ENCODE measurements at places on chromosomes 11 and 22.

DNA sequence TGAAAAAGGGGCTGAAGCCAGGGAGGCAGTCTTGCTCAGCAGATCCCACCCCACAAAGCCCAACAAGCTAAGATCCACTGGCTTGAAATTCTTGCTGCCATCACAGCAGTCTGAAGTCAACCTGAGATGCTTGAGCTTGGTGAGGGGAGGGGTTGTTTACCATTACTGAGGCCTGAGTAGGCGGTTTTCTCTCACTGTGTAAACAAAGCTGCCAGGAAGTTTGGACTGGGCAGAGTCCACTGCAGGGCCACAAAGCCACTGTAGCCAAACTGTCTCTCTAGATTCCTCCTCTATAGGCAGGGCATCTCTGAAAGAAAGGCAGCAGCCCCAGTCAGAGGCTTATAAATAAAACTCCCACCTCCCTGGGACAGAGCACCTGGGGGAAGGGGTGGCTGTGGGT lies 746.1 kb upstream of the LRRC4C start:
- DNase-seq: no peak

- no peak for DNase-seq
Observed at GRCh38 chr22:29224121-29224858, 18.6 kb downstream of the EMID1 start.

GRCh38 chr22:46071451-46072109 lies 78.7 kb upstream of the PPARA start:
- no peak for DNase-seq

DNA sequence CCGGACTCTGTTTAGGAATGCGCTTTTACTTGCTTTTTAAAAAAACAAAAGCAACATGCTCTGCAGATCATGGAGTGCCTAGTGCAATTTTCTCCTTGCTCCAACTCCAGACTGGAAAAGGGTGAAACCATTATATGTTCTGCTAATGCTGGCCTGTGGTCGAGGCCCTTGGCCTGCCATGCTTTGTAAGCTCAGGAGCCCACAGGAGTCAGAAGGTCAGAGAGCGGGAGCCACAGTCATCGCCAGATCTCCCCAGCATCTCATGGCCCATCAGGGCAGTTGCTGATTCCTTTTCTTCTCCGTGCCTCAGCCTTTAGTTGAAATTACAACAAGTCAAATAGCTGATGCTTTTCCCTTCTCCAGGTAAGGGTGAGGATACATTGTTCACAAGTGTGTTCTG lies 80.3 kb downstream of the DDIAS start:
- DNase-seq: no peak

DNA sequence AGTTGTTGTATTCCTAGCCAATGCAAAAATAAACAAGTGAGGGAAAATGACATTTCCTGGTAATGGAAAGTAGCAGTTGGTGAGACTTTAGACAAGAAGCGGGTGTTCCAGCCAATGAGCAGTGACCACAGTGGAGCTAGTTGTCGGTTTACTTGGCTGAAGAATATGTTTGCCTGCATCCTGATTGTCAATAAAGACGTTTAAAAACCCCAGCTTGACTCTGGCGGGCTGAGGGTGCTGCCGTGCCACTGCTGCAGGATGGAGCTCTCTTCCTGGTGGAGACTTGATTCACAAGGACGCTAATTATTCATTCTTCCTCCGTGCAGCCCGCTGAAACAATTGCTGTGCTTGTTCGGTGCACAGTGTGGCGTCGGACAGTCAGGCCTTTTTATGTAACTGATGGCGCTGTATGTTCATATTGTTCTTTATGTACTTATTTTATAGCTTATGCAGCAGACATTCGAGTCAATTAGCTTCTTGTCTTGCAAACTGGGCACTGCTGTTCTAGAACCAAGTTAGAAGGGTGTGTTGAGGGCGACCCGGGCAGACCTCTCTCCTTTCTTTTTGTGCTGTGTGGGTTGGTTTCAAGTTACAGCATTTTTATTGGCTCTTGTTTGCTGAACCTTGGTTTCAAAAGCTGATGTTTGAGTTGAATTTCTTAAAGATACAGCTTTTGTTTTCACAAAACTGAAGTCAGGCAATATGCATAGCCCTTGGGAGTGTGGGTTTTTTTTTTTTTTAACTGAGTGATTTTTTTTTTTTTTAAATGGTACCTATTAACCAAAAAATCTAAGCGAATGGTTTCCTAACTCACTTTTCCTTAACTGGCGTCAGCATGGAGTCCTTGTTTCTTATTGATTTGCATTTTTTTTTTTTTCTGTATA lies 153.9 kb downstream of the TEAD1 start:
- peak; percentile 68 for DNase-seq

- no peak for DNase-seq
Observed at GRCh38 chr11:130945896-130946295, 29.6 kb upstream of the SNX19 start.

GRCh38 chr11:17529844-17530185 lies 14.4 kb downstream of the USH1C start:
- no peak for DNase-seq

- DNase-seq: no peak
Observed at GRCh38 chr22:24981656-24982055, 29.1 kb downstream of the KIAA1671 start.

GRCh38 chr11:80873310-80873999 lies 1432.6 kb upstream of the TENM4 start:
- no peak for DNase-seq

GRCh38 chr22:21819183-21819770 lies 48.2 kb downstream of the MAPK1 start:
- no peak for DNase-seq

DNA sequence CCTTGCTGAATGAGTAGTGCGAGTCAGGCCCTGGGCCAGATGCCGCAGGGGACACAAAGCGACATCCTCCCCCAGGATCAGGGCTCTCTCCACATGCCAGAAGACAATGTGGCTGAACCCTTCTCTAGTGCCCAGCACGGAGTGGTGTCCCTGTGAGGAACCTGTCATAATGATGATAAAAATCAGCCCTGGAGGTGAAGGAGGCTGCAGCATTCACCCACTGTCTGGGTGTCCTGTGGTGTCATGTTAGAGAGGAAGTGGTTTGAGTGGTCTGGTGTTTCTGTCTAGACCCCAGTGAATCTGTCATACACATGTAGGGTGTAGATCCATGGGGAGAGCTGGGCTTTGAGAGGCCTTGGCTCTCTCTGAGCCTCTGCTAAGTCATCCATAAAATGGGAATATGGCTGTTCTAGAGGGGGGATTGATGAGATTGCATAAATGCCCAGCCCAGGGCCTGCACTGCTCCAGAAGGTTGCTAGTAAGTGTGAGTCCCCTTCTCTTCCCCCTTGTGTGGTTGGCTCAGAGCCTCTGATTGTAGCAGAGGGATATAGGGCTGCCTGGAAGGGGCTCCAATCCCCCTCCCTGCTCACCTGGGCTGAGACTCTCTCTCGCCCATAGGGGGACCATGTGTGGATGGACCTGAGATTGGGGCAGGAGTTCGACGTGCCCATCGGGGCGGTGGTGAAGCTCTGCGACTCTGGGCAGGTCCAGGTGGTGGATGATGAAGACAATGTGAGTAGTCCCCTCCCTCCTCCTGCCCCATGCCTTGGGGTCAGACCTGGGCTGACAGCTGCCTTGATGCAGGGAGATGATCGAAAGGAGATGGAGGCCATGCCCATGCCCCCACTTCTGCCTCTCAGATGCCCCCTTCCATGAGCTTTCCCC lies 14.3 kb downstream of the MYO7A start:
- DNase-seq: no peak

DNA sequence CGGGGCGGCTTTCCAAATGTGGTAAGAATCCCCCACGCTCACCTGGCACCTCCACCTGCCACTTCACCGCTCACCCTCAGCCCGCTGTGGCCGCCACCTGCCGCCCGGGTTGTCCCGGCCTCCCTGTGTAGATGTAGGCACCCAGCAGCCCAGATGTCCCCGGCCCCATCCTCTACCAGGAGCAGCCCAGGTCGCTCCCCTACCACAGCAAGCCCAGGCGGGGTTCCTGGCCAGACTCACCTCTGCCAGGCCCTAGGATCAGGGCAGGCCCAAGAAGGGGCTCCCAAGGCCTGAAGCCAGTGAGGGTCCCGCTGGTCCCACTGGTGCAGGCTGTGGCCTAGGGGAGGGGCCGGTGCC lies 27.4 kb downstream of the MOB2 start:
- no peak for DNase-seq

DNA sequence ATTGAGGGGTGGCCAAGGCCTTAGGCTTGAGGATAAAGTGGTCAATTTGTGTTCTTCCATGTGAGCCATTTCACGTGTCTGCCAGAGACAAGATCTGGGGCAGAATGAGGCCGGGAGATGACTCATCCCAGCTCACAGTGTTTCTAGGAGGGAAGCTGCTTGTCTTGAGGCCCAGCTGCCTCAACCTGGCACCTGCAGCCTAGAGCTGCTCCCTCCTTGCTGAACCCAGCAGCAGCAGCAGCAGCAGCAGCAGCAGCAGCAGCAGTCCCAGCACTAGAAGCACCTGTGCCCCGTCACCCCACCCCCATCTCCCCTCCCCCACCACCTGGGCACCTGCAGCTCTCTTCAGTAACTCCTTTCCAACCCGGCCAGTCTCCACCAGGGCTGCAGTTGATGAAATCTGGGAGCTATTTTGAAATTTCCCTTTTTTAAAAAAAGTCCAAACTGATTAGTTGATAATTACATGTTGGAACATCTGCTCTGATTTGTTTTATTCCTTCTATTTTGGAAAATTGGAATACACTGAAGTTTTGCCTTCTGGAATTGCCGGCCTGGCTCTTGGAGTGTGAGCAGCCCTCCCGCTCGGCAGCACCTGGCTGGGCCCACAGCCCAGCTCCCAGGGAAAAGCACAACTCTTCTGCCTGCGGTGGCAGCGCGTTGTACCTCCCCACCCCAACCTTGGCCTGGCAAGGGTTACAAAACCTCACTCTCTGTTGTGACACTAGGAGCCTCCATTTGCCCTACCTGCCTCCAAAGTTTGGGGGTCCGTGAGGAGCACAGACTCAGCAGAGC lies 143.5 kb downstream of the NXPE2 start:
- peak; percentile 38 for DNase-seq

GRCh38 chr11:46242041-46242951 lies 35.2 kb upstream of the CREB3L1 start:
- no peak for DNase-seq

GRCh38 chr11:69044111-69045013 lies 4.4 kb upstream of the TPCN2 start:
- DNase-seq: no peak

DNA sequence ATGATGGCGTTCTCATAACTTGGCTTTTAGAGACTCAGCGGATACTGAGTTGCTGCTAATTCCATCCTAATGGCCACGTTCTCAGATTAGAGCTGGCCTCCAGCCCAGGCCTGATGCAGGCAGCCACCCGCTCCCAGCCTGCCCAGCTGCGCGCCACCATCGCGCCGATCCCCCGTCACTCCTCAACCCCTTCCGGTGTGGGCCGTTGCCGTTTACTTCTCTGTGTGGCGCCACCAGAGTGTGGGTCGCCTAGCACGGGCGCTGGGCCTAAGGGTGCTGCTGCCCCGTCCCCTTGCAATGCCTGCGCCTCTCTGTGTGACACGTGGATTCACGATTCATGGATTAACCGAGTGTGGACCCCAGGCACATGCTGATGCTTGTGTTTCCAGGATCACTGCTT lies 1116.0 kb downstream of the BRD1 start:
- no peak for DNase-seq

DNA sequence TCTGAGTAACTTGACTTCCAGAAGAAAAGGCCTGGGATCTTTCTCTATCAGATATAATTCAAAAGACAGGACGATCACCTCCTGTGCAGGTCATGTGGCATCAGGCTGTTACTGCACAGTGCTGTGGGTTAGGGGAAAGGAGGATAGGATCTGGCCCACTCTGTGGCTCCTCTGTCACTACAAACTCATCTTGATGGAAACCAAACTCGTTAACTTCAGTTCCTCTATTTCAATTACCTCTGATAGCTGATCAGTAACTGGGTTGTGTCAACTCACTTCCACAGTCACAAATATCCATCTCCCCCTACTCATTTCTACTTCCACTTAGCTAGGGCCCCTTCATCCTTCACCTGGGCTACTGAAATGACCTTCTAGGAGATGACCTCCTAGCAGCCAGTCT lies 95.2 kb downstream of the RCN1 start:
- DNase-seq: no peak

GRCh38 chr11:937841-938261 lies 12.2 kb downstream of the AP2A2 start:
- no peak for DNase-seq

DNA sequence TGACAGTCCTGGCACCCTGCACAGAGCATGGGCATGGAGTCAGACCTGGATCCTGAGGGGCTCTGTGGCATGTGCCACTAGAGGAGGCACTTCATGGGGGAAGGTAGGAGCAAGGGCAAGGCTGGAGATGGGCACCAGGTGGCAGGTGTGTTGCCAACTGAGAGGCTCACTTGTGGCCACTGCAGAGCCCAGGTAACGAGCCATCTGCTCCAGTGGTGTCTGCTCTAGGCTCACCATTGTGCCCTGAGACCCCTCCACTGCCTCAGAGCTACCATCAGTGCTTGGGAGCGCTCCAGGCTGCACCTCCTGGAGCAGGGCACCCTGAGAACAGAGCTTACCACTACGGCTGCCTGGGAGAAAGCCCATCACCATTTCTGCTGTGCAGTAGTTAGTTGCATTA lies 1.3 kb upstream of the ZDHHC8 start:
- no peak for DNase-seq

GRCh38 chr11:102600666-102601065 lies 24.5 kb downstream of the MMP20 start:
- DNase-seq: no peak

DNA sequence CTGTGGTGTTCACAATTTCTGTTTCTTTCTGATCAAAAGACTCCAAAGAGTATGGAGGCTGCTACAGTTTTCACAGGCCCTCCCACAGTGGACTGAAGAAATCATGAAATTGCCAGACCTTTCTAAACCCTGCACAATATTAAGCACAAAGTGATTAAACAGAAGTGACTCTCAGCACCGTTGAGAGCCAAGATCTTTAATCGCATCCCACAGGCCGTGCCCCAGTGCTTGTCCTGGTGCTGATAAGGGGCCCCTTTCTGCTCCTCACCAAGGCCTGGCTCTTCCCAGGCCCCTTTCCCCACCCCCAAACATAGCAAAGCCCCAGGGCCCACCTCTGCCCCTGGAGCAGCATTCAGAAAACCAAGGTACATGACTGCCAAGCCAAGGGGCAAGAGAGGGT lies 57.4 kb upstream of the BMAL1 start:
- no peak for DNase-seq

DNA sequence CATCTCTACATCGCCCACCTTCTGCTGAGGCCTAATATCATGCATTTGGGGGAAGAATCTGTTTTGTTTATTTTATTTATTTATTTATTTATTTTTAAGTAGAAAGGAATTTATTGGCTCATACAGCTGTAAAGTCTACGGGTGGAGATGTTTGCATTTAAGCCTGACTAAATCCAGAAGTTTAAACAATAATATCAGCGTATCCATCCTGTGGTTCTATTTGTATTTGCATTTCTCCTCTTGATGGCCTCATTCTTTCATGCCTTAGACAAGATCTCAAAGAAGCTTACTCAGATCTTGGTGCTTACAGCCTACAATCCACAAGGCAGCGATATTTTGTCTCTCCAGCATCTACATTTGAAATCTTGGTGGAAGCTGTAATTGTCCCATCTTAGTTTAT lies 67.1 kb upstream of the CARD18 start:
- no peak for DNase-seq

DNA sequence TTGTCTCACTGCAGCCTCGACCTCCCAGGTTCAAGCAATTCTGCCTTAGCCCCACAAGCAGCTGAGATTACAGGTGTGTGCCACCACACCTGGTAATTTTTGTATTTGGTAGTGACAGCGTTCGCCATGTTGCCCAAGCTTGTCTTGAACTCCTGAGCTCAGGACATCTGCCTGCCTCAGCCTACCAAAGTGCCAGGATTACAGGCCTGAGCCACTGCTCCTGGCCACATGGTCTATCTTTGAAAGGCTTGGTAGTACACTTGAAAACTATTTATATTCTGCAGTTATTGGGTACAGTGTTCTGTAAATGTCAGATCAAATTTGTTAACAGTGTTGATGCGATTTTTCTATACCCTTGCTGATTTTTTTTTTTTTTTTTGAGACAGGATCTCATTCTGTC lies 9.5 kb downstream of the CRYBA4 start:
- DNase-seq: no peak
